ENCODE measurements at places on chromosomes 7 and 10.

DNA sequence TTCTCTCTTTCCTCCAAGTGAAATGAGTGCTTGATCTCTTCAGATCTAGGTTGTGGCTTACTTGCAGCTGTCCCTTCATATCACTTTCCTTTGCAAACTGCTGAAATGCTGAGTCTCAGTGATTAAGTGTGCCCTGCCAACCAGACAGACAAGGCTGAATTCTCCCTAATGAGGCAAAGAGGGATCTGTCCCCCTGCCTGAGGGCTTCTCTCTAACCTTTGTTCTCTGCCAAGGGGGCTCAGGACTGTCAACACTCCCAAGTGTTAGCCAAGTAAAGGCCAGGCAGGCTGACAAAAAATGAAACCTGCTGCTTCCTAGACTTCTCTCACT, at the start of gene MSS51:
MSS51 (minus strand) TSS at position 24 of the 330 bp plus-strand sequence. CDS start 5,277 bp downstream, outside the sequence.
- DNase-seq = no peak

DNA sequence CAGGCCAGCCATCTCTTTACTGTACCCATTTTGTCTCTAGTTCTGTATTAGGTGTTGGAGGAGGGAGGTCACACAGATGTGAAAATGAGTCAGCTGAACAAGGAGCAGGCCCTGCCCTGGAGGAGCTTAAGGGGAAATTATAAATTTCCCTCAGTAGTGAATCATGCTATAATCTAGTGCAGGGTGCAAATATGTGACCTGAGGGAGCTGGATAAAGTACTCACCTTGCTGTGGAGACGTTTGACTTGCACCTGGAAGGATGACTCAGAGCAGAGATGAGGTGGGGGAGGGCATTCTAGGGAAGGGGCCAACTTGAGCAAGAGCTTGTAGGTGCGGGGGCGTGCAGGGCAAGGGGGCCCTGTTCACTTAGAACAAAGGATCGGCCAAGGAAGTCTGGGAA, 610.6 kb downstream of the SDK1 start:
- no peak for DNase-seq

DNA sequence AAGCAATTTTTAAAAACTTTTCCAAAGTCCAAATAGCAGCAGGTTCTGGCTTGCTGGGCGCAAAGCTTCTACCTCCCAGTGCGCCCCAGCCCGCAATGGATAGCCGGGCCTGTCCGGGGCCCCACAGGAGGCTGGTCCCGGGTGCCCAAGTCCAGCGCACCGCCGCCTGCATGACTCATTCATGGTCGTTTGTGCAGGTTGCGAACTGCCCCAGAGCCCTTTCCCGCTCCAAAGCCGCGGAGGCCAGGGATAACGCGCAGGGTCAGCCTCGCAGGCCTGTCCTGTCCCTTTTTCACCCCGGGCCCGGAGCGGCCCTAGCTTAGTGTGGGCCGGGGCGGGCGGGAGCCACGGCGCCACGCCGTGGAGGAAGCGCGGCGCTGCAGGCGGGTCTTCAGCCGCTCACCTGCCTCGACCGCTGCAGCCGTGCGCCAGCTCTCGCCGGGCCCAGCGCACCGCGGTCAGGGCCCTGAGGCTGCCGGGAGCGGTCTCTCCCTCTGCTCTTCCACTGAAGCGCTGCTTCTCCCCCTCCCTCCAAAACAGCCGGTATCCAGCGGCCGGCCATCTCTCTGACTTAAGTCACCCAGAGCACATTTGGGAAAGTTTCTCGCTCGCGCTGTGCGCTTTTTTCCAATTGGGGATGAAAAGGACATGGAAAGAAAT, 1.7 kb upstream of the EGR2 start:
- peak; percentile 51 for DNase-seq

DNA sequence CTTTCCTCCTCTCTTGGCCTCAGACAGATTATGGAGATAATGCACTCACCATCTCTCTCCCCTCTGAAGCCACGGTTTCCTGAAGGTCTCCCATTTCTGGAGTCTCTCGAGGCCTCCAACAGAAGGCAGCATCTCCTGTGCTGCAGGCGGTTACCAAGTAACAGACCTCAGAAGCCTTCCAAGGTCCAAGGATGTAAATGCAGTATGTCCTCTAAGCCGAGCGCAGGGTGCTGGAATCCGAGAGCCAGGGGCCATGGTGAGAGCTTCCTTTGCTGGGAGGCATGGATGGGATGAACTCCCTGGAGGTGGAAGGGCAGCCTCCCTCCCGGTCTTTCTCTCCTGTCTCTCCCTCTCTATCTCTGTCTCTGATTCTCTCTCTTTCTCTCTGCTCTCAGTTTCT, 79.8 kb downstream of the ADARB2 start:
- DNase-seq = no peak

GRCh38 chr7:30925913-30926312, 14.3 kb downstream of the AQP1 start:
- DNase-seq = no peak

Measured in T-helper 1 cell (primary cell).